ENCODE measurements at places on chromosomes 1 and 21. TPM values are rescaled to one million over a fixed set of nuclear protein-coding genes. Genes with fewer than 3 reads are reported as not detected.

The RUNX3 gene
- total RNA-seq: 0.10 TPM

The PPFIA4 gene
- total RNA-seq: 1.9 TPM

The PADI2 gene
- 507 TPM for total RNA-seq

The PIGR gene
- total RNA-seq: 1.4 TPM

The SLC1A7 gene
- 0.31 TPM for total RNA-seq

The CSMD2 gene
- total RNA-seq: not detected

The LCE1B gene
- total RNA-seq: not detected

The TMEM269 gene
- 0.13 TPM for total RNA-seq

The INTS3 gene
- 77.3 TPM for total RNA-seq

The KRTAP12-1 gene
- not detected for total RNA-seq

The LRRC71 gene
- 0.77 TPM for total RNA-seq

The LCE2A gene
- not detected for total RNA-seq

The RNF186 gene
- not detected for total RNA-seq

The OR2L13 gene
- not detected for total RNA-seq

The HPCA gene
- 1.2 TPM for total RNA-seq

The UTS2 gene
- not detected for total RNA-seq

The GCSAML gene
- total RNA-seq: not detected

The CA6 gene
- total RNA-seq: not detected

The XKR8 gene
- total RNA-seq: 10.6 TPM

The REN gene
- total RNA-seq: not detected

The NBPF9 gene
- 30.3 TPM for total RNA-seq

The JAM2 gene
- total RNA-seq: 0.21 TPM
